ENCODE measurements at places on chromosomes 6 and 20. TPM values are rescaled to one million over a fixed set of nuclear protein-coding genes. Genes with fewer than 3 reads are reported as not detected.

DNA sequence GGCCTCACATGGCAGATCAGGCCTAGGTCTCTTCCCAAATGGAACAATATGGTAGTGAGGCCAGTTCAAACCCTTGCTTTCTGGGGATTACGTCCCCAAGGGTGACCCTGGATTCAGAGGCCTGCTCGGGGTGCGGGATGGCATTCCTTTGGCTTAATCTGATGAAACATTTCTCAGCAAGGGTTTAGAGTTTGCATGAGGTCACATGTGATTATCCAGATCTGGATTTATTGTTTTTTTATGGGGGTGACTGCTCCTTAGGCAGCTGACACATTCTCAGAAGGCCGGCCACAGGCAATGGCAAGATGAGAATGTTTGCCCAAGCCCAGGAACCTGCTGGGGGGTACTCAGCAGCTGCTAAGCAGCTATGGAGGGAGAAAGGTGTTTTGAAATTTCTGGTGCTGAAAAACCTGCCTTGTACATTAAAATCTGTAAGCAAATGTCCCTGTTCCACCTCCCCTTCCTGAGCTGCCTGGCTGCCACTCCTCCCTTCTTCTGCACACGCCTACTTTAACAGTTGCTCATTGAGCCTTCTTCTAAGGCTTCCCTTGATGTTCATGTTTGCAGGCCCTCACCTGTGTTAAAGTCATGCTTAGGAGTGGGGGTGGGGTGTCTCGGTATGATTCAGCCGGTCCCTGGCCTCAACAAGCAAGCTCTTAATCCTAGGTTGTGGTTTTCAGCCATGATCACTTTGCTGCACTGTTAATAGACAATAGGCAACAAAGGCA, 37.9 kb upstream of the FUCA2 start:
- no peaks in the 10 kb centered on the region for H3K4me1 ChIP-seq
- no peaks in the 10 kb centered on the region for H3K27me3 ChIP-seq
- H3K27ac ChIP-seq, result no peak overlapping the region
- DNase-seq, result no peak
- no peaks in the 10 kb centered on the region for H3K36me3 ChIP-seq
- no peak overlapping the region for H3K4me3 ChIP-seq

DNA sequence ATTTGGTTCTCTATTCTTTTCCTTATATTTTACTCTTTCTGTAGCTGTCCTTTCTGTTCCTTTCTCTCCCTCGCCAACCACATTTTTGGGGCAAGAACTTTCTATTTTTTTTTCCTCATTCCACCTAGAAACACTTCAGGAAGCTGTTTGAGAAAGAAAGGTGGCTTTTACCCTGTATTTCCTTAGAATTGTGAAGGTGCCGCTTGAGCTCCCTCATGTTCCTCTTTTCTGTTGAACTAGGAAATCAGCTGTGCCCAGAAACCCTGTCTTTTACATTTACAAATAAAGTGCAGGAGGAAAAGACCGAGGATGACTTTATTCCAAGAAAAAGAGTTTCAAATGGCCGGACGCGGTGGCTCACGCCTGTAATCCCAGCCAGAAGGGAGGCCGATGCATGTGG, 38.2 kb downstream of the OR2B2 start:
- no peak overlapping the region for H3K4me3 ChIP-seq
- no peak overlapping the region for H3K27ac ChIP-seq
- no peaks in the 10 kb centered on the region for H3K36me3 ChIP-seq
- no peaks in the 10 kb centered on the region for H3K27me3 ChIP-seq

DNA sequence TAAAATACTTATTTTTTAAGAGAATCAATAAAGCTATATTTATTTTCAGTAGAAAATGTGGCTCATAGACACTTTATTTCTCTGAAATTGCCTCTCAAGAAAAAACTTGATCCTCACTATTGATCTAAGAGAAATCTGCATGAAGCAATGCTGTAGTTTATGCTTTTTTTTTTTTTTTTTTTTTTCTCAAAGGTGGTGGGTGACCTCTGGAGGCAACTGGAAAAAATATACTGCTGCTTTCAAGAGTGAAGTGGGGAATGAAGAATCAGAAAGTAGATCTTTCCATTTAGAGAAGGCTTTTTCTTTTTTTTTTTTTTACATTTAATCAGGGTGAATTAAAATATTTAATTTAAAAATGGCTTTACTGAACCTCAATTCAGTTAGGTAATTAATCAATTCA, 169.3 kb downstream of the SLC16A10 start:
- no peak overlapping the region for H3K27ac ChIP-seq
- H3K4me3 ChIP-seq, result no peak overlapping the region
- peaks cover 4% of the 10 kb centered on the region for H3K4me1 ChIP-seq
- DNase-seq, result no peak
- H3K36me3 ChIP-seq, result no peaks in the 10 kb centered on the region

GRCh38 chr6:69988458-69989126, 122.2 kb downstream of the COL19A1 start:
- no peaks in the 10 kb centered on the region for H3K36me3 ChIP-seq
- no peaks in the 10 kb centered on the region for H3K4me1 ChIP-seq
- no peaks in the 10 kb centered on the region for H3K27me3 ChIP-seq

GRCh38 chr6:43779852-43780236, 9.8 kb downstream of the VEGFA start:
- H3K4me3 ChIP-seq, result no peak overlapping the region
- H3K36me3 ChIP-seq, result no peaks in the 10 kb centered on the region
- no peak for DNase-seq
- no peak overlapping the region for H3K27ac ChIP-seq
- H3K4me1 ChIP-seq, result no peaks in the 10 kb centered on the region

DNA sequence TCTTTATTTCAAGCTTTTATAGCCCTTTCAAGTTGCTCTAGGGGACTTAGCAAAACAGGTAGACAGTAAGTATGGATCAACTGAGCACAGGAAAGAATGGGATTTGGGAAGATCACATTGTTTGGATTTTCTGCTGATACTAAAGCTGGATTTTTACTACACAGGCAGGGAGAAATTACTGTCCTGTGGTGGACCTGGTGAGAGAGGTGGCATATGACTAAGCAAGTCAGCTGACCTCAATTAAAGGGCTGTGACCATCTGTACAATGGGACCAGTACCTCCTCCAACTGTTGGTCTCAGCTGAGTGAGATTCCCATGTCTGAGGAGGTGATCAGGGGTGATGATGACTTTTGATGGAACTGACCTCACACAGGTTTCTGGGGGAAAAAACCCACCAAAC, 28.0 kb downstream of the RREB1 start:
- DNase-seq, result no peak
- H3K4me3 ChIP-seq, result no peak overlapping the region
- H3K27ac ChIP-seq, result no peak overlapping the region
- H3K27me3 ChIP-seq, result no peaks in the 10 kb centered on the region
- no peaks in the 10 kb centered on the region for H3K36me3 ChIP-seq

DNA sequence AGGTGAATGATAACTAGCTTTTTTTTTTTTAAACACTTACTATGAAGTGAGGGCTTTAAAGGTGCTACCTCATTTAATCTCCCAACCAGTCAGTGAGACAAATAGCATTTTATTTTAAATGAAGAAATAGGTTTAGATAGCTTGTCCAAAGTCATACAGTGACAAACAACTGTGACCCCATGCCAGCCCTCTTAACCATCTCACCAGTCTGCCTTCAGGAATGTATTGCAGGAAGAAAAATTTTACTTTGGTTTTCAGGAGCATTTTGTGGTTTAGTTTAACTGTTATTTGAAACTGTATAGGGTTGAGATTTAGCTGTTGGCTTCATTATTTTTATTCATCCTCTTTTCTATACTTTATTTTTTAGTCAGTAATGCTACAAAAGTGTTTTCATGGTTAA, 18.6 kb downstream of the DSE start:
- H3K4me3 ChIP-seq, result no peak overlapping the region
- H3K27ac ChIP-seq, result no peak overlapping the region
- H3K4me1 ChIP-seq, result no peaks in the 10 kb centered on the region

- H3K36me3 ChIP-seq, result no peaks in the 10 kb centered on the region
- DNase-seq, result no peak
- H3K4me3 ChIP-seq, result no peak overlapping the region
- no peaks in the 10 kb centered on the region for H3K4me1 ChIP-seq
- no peak overlapping the region for H3K27ac ChIP-seq
Measured at GRCh38 chr6:137084865-137085617, 40.3 kb upstream of the IL20RA start.

GRCh38 chr6:51112731-51113130, 294.1 kb downstream of the TFAP2B start:
- H3K4me3 ChIP-seq, result no peak overlapping the region
- no peaks in the 10 kb centered on the region for H3K36me3 ChIP-seq
- H3K27me3 ChIP-seq, result no peaks in the 10 kb centered on the region
- no peaks in the 10 kb centered on the region for H3K4me1 ChIP-seq
- DNase-seq, result no peak

DNA sequence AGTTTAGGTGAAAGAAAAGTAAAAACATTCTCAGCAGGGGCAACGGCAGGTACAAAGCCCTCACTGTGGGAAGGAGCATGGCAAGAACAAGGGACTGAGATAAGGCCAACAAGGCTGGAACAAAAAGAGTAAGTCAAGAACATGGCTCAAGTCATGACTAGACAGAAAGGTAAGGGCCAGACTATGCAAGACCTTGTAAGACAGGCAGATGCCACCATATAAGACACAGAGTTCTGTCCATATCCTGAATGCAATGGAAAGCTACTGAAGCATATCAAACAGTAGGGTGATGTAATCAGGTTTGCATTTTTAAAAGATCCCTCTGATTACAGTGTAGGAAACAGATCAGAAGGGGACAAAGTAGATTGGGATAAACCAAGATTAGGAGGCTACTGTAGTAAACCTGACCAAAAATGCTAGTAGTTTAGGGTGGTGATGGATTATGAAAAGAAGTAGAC, 5.5 kb downstream of the REV3L start:
- DNase-seq, result no peak
- no peaks in the 10 kb centered on the region for H3K4me1 ChIP-seq
- no peak overlapping the region for H3K27ac ChIP-seq
- no peaks in the 10 kb centered on the region for H3K36me3 ChIP-seq
- H3K27me3 ChIP-seq, result no peaks in the 10 kb centered on the region

TMEM14B gene
- total RNA-seq, result 51.9 TPM

NRN1 gene
- 35.9 TPM for total RNA-seq

HRH3 gene
- not detected for total RNA-seq

BCAS4 gene
- 5.4 TPM for total RNA-seq
